ENCODE measurements at places on chromosomes 16 and 17.

DNA sequence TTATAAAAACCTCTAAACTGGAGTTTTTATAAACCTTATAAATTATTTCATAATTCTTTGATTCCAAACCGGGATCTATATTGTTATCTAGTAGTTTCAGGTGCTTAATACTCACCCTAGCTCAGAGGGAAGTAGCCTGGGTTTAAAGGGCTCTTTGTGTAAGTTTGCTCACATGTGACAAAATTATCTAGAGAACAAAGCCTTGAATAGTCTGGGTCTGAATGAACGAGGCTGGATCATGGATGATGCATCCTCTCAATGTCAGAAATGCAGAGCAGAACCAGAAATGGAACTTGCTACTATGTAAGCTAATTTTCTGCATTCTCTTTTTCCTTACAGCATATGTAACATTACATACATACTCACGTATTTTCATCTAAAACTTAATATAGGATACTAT, 103.9 kb upstream of the NETO2 start:
- no peak for DNase-seq

GRCh38 chr17:35740997-35741931, 9.8 kb downstream of the RASL10B start:
- no peak for DNase-seq

DNA sequence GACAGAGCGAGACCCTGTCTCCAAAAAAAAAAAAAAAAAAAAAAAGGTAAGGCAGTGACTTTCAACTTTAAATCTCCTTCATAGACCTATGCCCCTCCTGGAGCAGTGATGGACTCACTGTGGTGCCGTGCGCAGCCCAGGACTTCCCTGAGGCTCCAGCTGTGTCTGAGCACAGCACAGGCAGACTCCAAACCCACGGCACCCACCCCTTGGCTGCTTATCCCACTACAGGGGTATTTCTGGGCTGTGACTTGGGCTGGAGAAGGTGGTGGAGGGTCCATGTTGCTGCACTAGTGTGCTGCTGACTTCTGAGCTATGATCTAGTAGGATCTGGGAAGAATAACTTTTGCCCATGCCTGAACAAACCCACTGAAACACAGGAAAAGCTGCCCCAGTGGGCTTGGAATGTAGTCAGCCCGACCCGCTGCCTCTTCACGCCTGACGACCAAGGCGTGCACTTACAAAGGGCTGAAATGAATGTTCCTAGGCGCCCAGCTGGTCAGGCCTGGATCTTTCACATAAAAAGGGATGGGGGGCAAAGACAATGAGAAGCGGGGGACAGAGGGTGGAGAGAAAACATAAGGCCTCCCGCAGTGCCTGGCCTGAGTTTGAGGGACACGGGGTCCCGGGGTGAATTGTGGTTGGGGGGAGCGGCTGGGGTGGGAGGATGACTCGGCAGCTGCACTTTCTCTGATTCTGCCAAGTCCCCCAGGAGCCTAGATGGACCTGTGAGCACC, 83.0 kb downstream of the IRF8 start:
- no peak for DNase-seq

DNA sequence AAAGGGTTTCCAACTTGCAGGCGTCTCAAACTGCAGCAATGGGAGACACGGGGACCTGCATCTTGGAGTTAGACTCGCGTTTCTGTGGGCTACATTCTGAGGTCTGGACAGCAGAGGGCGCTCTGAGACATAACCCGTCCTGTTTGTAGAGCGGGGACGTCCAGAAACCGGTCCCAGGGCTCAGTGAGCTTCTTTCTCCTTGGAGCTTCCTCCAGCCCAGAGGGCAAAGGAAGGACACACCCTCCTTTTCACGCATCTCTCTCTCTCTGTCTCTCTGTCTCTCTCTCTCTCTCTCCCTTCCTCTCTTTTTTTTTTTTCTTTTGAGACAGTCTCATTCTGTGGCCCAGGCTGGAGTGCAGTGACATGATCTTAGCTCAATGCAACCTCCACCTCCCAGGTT, 19.8 kb downstream of the COX4I1 start:
- peak; percentile 85 for DNase-seq

DNA sequence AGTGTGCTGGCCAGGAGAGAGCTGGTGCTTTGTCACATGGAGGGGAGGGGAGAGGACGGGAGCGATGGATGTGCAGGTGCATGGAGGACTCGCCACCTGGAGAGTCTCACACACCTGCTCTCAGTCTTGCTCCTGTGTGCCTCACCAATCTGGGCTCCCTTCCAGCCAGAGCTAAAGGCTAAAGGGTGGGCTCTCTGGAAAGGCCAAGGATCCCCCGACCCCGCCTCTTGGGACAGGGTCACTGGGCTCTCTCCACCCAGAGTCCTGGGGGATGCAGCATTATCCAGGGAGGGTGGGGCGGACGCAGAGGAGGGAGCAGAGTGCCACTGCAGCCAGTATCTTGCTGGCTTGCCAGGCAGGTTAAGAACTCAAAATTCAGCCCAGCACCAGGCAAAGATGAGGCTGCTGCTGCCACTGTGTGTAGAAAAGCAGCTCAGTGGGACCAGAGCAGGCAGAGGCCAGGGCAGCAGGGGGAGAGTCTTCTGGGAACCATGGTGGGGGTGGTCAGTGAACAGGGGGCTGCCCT, 5.4 kb upstream of the STAT5B start:
- no peak for DNase-seq

GRCh38 chr16:58054289-58054688, 28.7 kb downstream of the MMP15 start:
- DNase-seq, result no peak

GRCh38 chr17:75317671-75318070, 28.4 kb upstream of the SLC25A19 start:
- no peak for DNase-seq

DNA sequence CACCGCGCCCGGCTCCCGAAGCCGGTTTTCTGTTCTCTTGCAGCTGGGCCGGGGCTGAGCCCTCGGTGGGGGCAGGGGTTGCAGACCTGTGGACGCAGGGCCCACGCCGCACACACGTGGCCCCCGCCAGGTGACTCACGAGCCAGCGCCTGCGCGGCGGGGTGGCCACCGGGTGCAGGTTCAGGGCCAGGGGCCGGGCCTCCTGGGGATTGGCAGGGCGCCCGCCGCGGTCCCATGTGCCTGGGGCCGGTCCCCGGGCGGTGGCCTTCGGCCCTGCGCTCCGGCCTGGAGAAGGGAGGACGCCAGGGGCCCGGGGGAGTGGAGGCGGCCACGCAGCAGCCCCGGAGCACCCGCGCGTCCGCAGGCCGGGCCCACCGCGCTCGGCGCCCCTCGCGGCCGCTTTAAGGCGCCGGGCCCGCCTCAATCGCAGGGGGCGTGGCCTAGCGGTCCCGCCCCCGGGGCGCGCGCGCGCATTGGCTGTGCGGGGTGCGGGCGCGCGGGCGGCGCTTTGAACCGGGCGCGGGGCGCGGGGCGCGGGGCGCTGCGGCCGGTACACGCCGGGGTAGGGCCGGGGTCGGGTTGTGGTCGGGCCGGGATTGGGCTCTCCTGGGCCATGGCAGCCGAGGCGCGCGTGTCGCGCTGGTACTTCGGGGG, at the start of gene SLC25A10:
Gene SLC25A10, plus strand, starts transcription at position 471 of the 654 bp plus-strand sequence. Its CDS starts 143 bp downstream, at position 614.
- DNase-seq, result peak; percentile 75

DNA sequence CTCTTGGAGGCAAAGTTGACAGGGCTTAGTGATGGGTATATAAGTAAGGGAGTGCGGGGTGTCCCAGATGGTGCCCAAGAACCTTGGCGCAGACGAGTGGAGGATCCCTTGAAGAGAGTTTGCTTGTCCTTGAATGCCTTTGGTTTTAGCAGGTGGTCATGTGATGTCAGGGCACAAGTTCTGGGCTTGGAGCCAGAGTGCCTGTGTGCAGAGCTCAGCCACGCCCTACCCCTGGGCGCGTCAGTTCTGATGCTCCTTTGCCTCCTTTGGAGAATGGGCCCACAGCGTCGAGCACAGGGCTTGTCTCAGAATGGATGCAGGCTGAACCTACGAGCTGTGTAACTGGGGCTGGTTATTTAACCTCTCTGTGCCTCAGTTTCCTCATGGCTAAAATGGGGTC, 412.2 kb upstream of the EEF2KMT start:
- no peak for DNase-seq

- DNase-seq, result peak; percentile 56
Observed at GRCh38 chr17:13114601-13115031, 96.8 kb upstream of the ELAC2 start.

GRCh38 chr17:81186203-81186602, 20.2 kb upstream of the AATK start:
- no peak for DNase-seq
